ENCODE measurements at places on chromosomes 5 and 9.

GRCh38 chr5:177378884-177379883, 5.0 kb upstream of the SLC34A1 start:
- no peak for DNase-seq

DNA sequence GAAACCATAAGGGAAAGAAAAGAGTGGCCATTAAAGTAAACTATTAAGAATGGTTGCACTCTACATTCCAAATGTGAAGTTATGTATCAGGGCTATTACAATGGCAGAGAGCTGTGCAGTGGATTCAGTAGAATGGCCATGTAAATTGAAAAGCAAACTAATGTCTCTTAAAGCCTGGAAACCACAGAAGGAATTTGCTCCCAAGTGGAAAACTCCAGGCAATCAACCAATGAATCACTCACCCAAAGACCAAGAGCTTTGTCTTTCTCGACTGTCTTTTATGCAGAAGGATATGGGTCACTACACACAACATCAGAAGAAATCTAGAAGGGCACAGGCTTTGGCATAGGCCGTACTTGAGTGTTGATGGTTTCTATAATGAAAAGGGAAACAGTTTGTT, 114.9 kb downstream of the TLE1 start:
- no peak for DNase-seq

GRCh38 chr5:149174847-149175234, 33.5 kb downstream of the ABLIM3 start:
- DNase-seq = no peak

- no peak for DNase-seq
Measured at GRCh38 chr9:90999425-91000397, 198.1 kb downstream of the SYK start.

- DNase-seq = no peak
Measured at GRCh38 chr5:34005211-34005610, 2.6 kb downstream of the AMACR start.

DNA sequence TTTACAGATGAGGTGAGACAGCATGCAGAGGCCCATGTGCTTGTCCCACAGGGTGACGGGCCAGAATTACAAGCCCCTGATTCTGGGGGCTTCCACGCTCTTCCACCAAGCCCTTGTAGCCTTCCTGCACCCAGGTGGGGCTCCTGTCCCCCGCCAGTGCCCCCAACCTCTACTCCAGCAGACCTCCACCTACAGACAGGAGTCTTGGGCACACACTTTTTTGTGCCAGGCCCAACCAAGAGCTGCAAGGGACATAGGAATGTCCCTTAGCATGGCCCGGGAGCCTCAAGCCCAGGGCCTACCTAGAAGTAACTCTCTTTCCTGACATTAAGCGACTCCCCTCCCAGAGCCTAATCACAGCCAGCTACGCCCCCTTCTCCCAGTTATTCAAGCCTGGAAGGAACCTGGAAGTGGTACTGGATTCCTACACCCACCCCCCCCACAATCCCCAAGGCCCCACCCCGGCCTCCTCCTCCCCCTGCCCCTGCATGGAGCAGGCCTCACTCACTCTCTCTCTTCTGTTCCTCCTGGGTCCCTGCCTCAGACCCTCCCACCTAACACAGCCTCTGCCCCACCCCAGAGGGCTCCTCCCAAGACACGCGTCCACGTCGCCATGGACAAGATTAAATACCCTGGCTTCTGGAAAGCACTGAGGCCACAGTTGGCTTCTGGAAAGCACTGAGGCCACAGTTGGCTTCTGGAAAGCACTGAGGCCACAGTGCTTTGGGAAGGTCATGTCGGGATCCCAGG, 30.5 kb downstream of the ADAMTS2 start:
- no peak for DNase-seq

DNA sequence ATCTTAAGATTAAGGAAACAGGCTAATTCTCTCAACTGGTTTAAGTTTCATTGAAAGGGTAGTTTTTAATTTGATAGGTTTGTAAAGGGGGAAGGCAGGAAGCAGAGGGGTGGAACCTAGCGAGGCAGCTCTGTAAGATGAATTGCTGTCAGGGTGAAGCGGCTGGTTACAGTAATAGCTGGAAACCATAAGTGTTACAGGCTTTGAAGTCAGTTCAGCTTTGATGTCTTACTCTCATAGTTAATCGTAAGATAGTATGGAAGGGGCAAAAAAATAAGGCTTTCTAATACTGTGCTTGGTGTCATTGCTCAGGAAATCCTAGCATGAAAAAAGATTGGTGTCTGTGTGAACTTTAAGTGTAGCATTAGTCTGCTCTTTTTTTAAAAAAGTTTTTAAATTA, 20.3 kb downstream of the POU5F2 start:
- DNase-seq = no peak

DNA sequence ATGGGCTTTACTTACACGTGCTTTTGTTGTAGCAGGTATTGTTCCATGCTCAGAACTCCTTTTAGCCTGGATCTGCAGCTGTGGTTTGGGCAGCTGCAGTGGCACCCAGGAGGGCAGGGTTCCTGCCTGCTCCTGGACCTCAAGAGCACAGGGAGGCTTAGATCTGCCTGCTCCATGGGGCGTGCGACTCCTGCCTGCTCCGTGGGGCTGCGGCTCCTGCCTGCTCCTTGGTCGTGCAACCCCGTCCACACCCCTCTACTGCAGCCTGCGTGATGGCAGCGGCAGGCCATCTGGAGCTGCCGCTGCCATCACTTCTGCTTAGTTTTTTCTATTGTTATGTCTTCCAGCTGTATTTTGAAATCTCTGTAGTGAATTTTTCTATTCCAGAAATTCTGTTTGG, 11.7 kb upstream of the UGT3A2 start:
- no peak for DNase-seq

DNA sequence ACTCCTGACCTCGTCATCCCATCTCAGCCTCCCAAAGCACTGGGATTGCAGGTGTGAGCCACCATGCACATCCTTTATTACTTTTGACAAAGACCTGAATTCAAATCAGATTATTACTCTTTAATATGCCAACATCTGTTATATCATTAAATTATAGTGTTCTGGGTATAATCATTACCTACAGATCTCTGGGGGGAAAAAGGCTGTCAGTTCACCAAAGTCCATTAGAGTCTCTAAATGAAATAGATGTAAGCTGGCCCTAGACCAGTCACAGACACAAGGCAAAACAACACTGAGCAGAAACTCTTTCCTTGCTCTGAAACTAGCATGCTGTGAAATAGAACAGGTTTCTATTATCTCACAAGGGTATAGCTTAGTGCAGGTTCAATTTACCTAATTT, 21.6 kb upstream of the TRIO start:
- DNase-seq = no peak

DNA sequence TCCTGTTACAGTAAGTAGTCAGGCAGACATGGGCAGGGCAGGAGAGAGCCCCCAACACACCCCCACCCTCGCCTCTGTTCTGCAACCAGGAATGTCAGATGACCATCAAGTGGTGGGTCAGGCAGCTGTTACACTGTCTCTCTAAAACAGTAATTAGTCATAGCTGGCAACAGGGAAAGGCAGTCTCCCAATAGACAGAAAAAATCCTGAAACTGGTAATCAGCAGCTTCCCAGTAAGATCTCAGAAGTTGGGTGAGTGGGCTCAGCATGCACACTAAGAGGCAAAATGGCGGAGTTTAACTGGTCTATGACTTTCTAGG, 90.2 kb downstream of the C5orf15 start:
- no peak for DNase-seq

DNA sequence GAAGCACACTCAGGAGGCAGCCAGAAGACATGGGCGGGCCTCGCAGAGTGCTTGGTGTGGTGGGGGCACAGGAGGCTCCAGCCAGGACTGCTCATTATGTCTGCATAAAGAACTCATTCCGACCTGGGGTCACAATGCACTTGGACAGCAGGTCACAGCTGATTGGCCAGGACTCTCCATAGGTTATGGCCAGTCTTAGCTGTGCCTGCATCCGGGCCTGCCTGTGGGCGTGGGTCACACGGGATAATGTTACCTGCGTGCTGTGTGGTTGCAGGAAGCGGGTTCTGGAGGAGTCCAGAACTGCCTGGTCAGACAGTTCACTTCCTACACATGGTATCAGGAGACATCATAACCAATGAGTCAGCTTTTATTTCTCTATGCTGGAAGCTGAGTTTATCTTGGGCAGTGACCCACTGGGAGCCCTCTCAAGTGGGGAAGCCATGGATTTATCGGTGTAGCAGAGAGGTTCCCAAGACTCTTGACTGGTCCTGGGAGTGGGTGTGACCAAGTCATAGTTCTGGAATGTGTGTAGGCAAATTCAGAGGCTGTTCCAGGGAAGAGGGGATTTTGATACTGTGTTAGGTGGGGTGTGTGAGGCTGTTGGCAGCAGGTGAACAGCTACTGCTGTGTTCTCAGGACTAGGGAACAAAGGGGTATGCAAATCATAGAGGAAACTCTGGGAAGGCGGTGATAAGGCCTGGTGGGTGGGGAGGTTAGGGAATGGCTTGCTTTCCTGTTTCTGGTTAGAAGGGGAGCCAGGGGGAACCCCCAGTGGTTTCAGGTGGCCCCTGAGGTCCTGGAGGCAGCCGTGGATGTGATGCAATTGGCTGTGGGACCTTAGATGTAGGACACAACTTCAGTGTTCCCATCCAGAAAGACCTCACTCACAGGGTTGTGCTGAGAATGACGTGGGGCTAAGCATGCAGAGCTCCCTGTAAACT, 51.3 kb downstream of the ARHGEF37 start:
- no peak for DNase-seq

DNA sequence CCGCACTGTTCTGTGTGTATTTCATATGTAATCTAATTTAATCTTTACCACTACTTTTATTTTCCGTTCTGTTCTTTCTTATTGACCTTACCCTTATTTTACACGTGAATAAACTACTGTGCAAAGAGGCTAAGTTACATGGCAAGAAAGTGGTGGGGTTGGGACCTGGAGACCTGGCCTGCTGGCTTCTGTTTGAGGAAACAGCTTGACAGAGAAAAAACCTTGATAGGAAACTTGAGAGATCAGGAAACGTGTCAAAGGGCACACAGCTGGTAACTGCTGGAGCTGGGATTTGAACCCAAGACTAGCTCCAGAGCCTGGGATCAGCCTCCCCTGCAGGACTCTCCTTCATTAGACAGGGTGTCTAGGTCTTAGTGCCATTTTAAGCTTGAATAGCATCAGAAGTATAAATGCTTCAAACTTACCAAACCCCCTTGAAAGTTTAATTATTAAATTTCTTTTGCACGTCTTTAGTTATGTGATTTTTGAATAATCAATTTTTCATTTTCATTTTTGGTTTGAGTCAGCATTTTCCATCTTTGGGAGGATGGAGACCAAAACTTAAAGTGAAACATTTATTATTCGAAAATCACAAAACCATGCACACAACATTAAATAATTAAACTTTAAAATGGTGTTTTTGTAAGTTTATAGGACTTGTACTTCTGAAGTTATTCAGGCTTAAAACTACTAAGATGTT, 129.5 kb downstream of the RGS3 start:
- DNase-seq = no peak

DNA sequence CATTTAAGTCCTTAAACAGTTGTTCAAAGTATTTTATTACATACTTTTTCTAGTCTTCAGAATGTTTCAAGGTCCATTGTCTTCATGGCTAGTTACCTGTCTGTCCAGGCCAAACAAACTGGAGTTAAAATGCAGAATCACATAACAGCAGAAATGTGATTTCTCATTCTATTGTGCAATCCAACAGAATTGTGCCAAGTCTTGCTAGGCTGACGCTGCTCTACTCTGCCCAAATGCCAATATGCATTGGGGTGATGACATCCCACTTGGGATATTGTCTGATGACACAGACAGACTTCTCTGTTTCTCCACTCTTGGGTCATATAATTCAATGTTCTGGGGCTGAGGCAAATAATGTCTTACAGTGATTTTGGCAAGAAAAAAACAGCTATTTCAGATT, 5.2 kb upstream of the SLC22A5 start:
- DNase-seq = no peak

- no peak for DNase-seq
Measured at GRCh38 chr9:124768334-124768733, 2.8 kb downstream of the NR6A1 start.

DNA sequence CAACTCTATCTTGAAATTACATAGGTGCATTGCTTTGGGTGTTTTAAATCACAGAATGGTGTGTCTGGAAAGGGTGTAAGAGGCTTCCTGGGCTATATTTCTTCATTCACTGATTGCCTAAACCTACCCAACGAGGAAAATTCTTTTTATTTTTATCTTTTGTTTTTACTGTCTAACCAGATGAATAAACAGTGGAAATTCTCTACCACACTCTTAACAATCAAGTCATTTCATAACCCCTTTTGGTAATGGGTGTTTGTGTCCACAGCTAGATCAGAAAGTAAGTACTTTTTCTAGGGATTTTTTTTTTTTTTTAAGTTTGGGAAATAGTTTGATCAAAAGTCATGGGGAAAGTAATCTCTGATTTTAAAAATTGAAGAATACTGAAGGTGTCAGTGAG, 27.6 kb upstream of the C5orf47 start:
- no peak for DNase-seq

DNA sequence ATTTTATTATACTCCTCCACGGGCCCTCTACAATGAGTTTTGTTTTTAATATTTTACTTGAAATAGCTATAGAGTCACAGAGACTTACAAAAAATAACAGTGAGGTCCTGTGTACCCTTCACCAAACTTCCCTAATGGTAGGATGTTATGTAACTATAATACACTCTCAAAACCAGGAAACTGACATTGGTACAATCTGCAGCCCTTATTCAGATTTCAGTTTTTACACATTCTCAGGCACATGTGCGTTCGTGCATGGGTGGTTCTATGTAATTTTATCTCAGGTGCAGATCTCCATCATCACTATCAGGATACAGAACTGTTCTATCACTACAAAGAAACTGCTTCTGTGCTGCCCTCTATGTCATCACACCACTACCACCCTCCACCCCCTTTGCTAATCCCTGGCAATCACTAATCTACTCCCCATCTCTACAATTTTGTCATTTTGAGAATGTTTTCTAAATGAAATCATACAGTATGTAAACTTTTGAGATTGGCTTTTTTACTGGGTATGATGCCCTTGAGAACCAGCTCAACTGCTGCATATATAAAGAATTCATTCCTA, 16.4 kb downstream of the RAB14 start:
- no peak for DNase-seq

DNA sequence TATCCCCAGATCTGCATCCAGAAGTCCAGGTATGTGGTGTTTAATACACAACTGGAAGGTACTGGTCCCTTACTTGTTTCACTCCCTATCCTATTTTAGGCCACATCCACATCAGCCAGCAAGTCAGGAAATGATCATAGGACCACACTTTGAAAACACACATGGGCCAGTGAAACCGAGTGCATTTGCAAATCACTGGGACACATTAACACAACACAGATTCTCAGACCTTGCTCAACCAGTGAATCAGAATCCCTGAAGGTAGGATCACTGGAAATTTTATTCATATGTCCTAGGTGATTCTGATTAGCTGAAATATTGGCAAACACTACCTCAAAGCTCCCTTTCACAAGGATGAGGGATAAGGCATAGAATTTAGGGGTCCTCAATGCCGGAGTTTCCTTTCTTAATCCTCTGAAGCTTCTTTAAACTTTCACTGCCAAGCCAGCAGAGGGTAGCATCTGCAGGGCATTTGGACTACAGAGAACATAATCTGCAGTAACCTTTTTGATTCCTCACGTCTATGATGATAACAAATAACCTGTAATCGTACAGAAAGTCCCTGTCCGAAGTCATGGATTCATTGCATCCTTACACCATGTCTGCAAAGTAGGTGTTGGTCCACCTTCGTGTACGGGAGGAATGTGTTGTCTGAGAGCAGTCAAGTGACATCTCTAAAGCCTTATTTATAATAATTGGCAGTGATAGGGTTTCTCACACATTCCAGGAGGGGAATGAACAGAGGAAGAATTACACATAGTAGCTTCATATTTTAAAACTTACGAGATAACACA, 11.0 kb upstream of the ABLIM3 start:
- DNase-seq = no peak

All from stimulated activated CD8-positive, alpha-beta memory T cell treated with anti-CD3 and anti-CD28 coated beads, Interleukin-2, amount 100 ng/mL, for 48 hours (primary cell).